MCF 10A (cell line): ENCODE measurements at places on chromosomes 2 and 18.

DNA sequence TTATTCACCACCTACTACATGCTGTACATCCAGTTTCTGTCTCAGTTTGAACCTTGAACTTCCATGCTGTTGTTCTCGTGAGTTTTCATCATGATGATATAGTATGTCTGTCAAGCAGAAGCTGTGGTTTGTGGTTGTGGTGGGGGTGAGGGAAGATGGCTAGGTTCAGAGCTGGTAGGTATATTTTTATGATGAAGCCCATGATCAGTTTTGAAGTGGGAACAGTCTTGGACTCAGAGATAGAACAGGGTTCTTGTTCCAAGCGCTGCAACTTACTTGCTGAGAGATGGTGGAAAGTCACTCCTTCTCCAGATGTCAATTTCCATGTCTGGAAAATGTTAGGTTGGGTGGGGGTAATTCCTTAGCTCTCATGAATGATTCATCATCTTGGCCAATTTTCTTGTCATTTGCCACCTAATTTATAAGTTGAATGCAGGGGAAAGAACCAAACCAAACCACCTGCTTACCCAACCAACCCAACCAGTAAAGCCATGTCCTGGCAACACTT, 21.6 kb downstream of the PMAIP1 start:
- no peaks in the 10 kb centered on the region for H3K27me3 ChIP-seq
- no peaks in the 10 kb centered on the region for H3K36me3 ChIP-seq
- no peak for DNase-seq
- no peak overlapping the region for H3K4me3 ChIP-seq

DNA sequence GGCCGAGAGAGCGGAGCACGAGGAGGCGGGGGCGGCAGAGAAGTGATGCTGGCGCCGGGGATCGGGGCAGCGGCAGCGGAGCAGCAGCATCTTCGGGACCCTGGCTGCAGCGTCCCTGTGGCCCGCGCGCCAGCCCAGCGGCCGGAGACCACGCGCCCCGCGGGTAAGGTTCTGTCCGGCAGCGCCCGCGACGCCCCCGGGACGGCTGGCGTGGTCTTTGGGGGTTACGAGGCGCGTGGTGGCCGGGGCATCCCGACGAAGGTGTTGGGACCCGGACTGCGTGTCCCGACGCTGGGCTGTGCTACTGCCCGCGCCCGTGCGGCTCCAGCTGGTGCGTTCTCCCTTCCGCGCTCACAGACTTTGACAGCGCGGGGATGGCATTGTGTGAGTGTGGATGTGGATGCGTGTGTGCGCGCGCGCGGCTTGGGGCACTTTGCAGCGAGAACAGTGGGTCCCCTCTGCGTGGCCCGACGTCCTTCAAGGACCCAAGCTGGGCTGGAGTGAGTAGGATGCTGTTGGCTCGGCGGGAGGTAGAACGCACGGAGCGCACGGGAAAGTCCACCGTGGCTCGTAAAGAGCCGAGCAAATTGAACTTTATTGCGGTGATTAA, 405.0 kb downstream of the XIRP2 start:
- peak; percentile 15 for DNase-seq
- no peaks in the 10 kb centered on the region for H3K36me3 ChIP-seq
- no peak overlapping the region for H3K27ac ChIP-seq
- peaks cover 94% of the 10 kb centered on the region for H3K27me3 ChIP-seq

DNA sequence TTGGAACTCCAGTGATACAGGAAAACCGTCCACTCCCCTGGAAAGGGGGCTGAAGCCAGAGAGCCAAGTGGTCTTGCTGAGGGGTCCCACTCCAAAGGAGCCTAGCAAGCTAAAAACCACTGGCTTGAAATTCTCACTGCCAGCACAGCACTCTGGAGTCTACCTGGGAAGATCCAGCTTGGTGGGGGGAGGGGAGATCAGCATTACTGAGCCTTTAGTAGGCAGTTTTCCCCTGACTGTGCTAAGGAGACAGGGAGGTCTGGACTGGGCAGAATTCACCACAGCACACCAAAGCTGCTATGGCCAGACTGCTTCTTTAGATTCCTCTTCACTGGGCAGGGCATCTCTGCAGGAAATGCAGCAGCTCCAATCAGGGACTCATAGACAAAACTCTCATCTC, 510.7 kb upstream of the LRRTM1 start:
- H3K4me3 ChIP-seq = no peak overlapping the region
- no peaks in the 10 kb centered on the region for H3K4me1 ChIP-seq
- no peaks in the 10 kb centered on the region for H3K36me3 ChIP-seq
- DNase-seq = no peak
- H3K27me3 ChIP-seq = no peaks in the 10 kb centered on the region
- no peak overlapping the region for H3K27ac ChIP-seq

- peaks cover 5% of the 10 kb centered on the region for H3K36me3 ChIP-seq
- H3K4me1 ChIP-seq = peaks cover 12% of the 10 kb centered on the region
- no peak overlapping the region for H3K27ac ChIP-seq
- no peaks in the 10 kb centered on the region for H3K27me3 ChIP-seq
- H3K4me3 ChIP-seq = no peak overlapping the region
These were observed 228.3 kb downstream of the SRBD1 start for GRCh38 chr2:45382744-45383143.

GRCh38 chr2:235716875-235717496, 223.1 kb downstream of the AGAP1 start:
- H3K4me1 ChIP-seq = peaks cover 12% of the 10 kb centered on the region
- no peak overlapping the region for H3K27ac ChIP-seq
- H3K27me3 ChIP-seq = no peaks in the 10 kb centered on the region
- DNase-seq = peak; percentile 16
- peaks cover 21% of the 10 kb centered on the region for H3K36me3 ChIP-seq

DNA sequence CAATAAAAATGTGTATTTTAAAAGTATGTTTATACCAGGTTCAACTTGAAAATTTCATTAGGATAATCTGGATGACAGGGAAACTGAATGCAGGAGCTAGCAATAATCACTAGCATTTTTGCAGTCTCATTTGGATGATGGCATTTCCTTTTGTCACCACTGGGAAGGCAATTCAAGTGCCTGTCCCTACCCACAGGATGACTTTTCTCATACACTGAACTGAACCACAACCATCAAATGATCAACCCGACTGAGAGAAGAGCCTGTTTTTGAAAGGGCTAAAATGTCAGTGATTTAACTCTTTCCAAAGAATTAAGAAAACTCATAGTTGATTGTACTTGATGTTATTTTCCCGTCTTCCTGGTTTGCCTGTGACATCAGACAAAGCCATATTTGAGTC, 115.0 kb downstream of the FAM124B start:
- H3K27me3 ChIP-seq = peaks cover 51% of the 10 kb centered on the region
- no peaks in the 10 kb centered on the region for H3K36me3 ChIP-seq
- H3K4me3 ChIP-seq = no peak overlapping the region

DNA sequence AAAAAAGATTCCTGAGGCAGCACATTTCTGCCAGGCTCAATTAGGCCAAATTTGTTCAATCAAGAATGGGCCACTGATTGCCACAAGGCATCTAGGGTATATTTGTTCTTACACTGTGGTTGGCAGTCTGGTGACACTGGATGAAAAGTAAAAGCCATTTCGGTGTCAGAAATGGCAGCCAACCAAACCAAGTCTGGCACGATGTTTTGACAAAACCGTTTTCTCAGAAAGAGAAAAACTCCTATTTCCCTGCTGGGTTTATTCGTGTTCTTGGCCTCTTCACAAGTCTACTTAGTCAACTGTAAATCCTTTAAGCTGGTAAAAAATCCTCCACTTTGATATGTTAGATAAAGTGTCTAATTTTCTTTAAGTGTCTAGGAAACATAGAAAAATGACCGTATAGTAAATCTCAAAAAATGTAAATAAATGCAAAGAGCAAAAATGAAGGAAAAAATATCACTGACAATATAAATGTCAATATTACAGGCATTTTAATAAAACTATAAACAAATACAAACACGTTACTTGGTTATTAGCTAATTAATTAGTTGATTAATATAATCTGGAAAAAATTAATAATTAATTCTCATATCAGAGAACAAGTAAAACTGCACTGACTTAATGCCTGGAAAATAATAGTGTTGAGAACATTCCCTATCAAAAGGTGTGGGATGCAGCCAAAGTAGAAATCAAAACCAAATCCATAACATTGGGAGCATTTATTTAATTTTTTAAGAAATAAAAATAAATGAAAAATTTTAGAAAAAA, 182.0 kb upstream of the ZNF804A start:
- DNase-seq = no peak
- no peak overlapping the region for H3K4me3 ChIP-seq
- no peak overlapping the region for H3K27ac ChIP-seq
- no peaks in the 10 kb centered on the region for H3K4me1 ChIP-seq
- H3K36me3 ChIP-seq = no peaks in the 10 kb centered on the region
